Pancreas (tissue), 10 donors: ENCODE measurements at places on chromosomes 7 and 10. TPM values are rescaled to one million over a fixed set of nuclear protein-coding genes. Genes with fewer than 3 reads are reported as not detected.

DNA sequence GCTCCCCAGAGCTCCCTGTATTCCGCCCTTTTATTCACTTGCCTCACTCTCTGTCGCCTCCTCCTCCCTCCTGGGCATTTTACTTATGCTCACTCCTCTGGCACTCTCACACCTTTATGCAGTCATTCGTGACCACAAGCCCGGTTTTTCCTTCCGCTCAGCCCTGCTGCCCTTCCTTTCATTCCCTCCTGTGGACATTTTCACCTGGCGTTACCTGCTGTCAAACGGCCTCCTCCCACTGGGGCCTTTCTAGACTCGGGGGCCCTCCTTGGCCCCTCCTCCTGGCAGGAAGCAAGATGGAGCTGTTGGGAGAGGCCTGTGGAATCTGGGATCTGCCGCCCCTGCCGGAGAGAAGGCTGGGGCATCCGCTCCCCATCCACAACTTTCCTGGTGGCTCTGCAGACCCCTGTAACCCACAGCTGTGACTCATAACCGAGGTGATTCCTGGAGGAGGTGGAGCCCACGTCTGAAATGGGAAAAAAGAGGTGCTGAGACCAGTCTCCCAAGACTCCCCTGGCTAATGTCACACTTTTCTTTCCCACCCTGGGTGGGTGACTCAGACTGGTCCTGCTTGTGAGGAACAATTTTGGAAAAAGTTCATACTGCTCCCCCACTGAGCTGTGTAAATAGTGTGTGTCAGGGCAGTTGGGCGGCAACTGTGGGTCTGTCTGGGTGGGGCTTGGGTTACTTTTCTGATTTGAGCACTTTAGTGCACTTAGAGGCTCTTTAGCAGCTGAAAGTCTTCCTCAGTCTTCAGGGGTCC, 1.2 kb downstream of the VCL start:
- no peaks in the 10 kb centered on the region for H3K27me3 ChIP-seq
- peaks cover 22% of the 10 kb centered on the region for H3K4me1 ChIP-seq
- H3K27ac ChIP-seq, result peak overlapping the region; percentile 97
- peak; percentile 72 for DNase-seq
- H3K4me3 ChIP-seq, result peak overlapping the region; percentile 91

- H3K27me3 ChIP-seq, result no peaks in the 10 kb centered on the region
- no peak overlapping the region for H3K4me3 ChIP-seq
- no peak overlapping the region for H3K27ac ChIP-seq
- no peak for DNase-seq
- no peaks in the 10 kb centered on the region for H3K36me3 ChIP-seq
Observed at GRCh38 chr7:152336754-152337368, 98.9 kb downstream of the KMT2C start.

GRCh38 chr10:69749178-69750010, 52.3 kb upstream of the COL13A1 start:
- no peak for DNase-seq
- no peaks in the 10 kb centered on the region for H3K4me1 ChIP-seq
- H3K4me3 ChIP-seq, result no peak overlapping the region
- no peaks in the 10 kb centered on the region for H3K36me3 ChIP-seq
- no peak overlapping the region for H3K27ac ChIP-seq

GRCh38 chr7:134693256-134693655, 46.6 kb downstream of the BPGM start:
- no peak overlapping the region for H3K4me3 ChIP-seq
- no peak overlapping the region for H3K27ac ChIP-seq
- H3K27me3 ChIP-seq, result no peaks in the 10 kb centered on the region
- no peaks in the 10 kb centered on the region for H3K36me3 ChIP-seq
- no peak for DNase-seq

The SHTN1 gene
- total RNA-seq, result 22.4 TPM

The ANKRD22 gene
- 17.4 TPM for total RNA-seq
